ENCODE measurements at places on chromosomes 16 and 17. TPM values are rescaled to one million over a fixed set of nuclear protein-coding genes. Genes with fewer than 3 reads are reported as not detected.
A peak's percentile ranks its signal among the peaks of the same experiment; 100 is the strongest.

GRCh38 chr16:46747777-46748651 is at the start of gene MYLK3:
TSS of gene MYLK3 (minus strand) at chr16:46748344. CDS start at chr16:46748193, 151 bp downstream.
- peak; percentile 65 for DNase-seq

GRCh38 chr17:63609816-63610573 is 9.3 kb downstream of the TACO1 start:
- no peak for DNase-seq

DNA sequence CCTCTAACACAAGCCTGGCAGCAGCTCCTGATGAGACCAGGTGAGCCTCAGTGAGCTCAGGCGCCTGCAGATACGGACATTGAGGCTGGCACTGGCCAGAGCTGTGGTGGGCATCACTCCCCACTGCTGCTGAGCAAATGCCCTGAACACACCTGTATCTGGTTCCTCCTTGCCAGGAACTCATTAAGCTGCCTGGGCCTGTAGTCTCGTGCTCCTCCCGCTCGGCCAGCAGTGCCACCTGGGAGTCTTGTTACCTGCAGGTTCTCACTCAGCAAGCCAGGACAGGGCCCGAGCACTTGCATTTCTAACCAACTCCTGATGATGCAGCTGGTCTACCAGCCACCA is 13.3 kb downstream of the EIF4A3 start:
- no peak for DNase-seq

GRCh38 chr17:4304417-4305027 is 40.7 kb upstream of the ANKFY1 start:
- DNase-seq = peak; percentile 32

DNA sequence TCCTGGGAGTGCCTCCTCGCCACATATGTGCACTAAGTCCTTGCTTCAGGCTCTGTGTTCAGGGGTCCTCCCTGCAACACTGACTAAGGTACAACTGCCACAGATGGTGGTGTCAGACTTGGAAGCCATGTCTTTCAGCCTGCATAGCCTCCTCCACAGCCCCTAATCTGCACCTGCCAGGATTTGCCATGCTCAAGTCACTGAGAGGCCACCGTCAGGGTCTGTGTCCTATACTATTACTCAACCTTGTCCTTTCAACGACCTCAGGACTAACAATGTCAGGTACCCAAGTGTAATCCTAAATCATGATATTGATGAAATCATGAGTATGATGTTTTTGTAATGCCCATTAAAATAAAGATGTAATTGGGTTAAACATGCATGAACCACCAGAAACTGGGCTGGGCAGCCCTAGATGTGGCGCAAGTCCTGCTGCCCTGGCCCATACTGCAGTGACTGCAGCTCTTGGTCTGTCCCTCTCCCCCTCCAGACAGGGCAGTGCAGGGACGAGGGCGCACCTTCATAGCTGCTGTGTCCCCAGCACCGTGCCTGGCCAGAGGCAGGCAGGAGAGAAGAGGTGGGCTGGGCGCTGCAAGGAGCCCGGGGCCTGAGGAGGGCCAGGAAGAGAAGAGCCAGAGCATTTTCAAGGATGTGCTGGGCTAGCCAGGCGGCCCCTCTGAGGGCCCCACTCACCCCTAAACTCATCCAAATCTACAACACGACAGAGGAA is 198.0 kb downstream of the ZNF423 start:
- no peak for DNase-seq

GRCh38 chr17:55625521-55625920 is 97.1 kb downstream of the TMEM100 start:
- no peak for DNase-seq

The C1QTNF8 gene
- total RNA-seq = not detected

Measured in left cardiac atrium (tissue), 4 donors.